H1 (cell line): ENCODE measurements at places on chromosomes 7 and 10.

DNA sequence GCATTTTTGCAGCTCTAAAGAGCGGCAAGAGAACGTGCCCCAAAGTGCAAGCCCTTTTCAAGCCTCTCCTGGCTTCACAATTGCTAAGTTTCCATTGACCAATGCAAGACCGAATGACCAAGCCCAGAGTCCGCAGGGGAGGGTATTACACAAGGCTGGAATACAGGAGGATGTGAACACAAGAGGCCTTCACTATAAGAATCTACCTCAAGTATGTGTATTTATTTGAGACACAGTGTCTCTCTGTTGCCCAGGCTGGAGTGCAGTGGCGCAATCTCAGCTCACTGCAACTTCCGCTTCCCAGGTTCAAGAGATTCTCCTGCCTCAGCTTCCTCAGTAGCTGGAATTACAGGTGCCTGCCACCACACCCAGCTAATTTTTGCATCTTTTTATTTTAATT lies 22.2 kb upstream of the TPST1 start:
- no peak for DNase-seq

DNA sequence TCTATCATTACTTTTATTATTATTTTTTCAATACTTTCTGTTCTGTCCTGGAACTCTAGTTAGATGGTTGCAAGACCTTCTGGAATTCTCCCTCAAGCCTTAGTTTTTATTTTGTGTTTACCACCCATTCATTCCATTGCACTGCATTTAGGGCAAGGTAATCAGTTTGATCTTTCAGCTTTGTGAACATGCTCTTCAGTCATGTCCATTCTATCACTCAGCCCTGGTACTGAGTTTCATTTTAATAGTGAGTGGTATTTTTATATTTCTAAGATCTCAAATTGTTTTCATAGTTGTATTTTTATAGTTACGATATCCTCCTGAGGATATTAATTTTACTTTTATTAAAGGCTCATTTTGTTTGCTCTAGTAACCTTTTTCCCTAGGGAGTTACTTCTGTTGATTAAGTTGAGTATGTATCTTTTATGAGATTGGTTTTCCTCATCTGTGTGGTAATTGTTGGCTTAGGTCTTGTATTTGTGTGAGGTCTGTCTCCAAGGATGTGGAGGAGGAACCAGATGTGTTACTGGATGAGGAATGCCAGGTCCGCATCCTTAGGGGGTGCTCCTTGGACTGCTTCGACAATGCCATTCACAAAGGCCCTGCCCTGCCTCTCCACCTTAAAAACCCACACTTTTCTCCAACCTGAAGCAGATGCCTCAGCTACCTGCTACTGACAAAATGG lies 46.7 kb upstream of the RAB18 start:
- no peak for DNase-seq

- no peak for DNase-seq
These were observed 116.0 kb upstream of the C7orf33 start for GRCh38 chr7:148474481-148475025.

GRCh38 chr10:93152136-93152535 lies 78.4 kb downstream of the CYP26A1 start:
- no peak for DNase-seq

GRCh38 chr7:5525271-5526099 lies 101.9 kb upstream of the TNRC18 start:
- no peak for DNase-seq

- DNase-seq: no peak
These were observed 771 bp downstream of the DNAJC9 start for GRCh38 chr10:73246322-73246645.

- peak; percentile 5 for DNase-seq
These were observed 152.2 kb downstream of the ARL4A start for GRCh38 chr7:12839508-12840153.

- DNase-seq: no peak
These were observed 532.5 kb upstream of the MGMT start for GRCh38 chr10:128934492-128934891.

DNA sequence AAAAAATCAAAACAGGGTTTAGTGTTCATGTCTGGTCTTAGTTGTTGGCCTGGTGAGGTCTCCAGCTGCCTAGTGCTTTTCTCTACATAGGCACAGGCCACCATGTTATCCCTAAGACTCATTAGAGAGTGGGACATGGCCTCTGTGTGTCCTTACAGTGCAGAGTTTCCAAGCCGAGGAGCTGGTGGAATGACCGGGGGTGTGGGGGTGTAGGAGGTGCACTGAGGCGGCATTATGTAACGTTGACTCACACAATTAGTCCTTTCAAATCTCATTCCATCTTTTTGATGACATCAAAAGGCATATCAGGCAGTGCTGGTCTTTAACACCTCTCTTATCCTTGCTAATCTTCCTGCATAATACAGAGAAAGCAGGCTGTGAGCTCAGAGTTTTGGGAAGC lies 71.3 kb downstream of the MTPN start:
- no peak for DNase-seq
